ENCODE measurements at places on chromosomes 2 and 18.

- DNase-seq, result no peak
These were observed 1539.7 kb upstream of the ACVR2A start for GRCh38 chr2:146305164-146305563.

GRCh38 chr2:169734169-169734847, 676 bp downstream of the KLHL23 start:
- no peak for DNase-seq

DNA sequence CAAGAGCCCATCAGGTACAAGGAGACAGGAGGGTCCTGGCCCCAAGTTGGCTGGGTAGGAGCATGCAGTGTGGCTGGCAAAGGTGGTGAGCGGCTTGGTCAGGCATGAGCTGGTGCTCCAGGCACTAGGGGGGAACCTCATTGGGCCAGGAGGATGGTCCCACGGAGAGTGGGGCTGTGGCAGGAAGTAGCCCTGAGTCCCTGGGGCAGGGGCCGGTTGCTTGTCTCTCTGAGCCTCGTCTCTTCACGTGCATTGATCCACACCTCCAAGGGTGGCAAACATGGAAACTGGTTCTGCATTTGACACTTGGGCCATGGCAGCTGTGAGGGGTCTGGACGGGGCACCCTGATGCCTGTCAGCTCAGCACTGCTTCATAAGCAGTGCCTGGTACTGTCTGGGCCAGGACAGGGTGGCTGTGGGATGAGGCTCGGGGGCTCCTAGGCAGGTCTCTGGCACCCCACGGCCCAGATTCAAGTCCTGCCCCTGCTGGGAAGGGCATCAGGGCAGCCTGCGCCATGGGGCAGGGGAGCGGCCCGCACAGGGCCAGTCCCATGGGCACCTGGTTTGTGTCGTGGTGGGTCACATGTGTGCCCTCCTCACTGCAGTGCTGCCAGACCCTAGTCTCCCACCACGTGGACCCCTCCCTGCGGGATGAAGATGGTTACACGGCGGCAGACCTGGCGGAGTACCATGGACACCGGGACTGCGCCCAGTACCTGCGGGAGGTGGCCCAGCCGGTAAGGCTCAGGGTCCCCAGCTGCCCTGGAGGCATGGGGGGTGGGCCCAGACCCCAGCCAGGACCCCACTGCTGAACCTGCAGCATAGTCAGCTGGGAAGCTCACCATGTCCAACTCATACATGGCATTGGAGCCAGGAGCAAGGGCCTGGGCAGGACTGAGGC, 16.4 kb downstream of the ESPNL start:
- DNase-seq, result peak; percentile 72

GRCh38 chr2:49719241-49719640, 564.9 kb upstream of the FSHR start:
- DNase-seq, result no peak
